ENCODE measurements at places on chromosomes 2 and 18.

GRCh38 chr2:26994983-26995382 is 24.5 kb downstream of the MAPRE3 start:
- DNase-seq = no peak

- DNase-seq = no peak
These were observed 210.9 kb downstream of the TWIST2 start for GRCh38 chr2:239058766-239059165.

DNA sequence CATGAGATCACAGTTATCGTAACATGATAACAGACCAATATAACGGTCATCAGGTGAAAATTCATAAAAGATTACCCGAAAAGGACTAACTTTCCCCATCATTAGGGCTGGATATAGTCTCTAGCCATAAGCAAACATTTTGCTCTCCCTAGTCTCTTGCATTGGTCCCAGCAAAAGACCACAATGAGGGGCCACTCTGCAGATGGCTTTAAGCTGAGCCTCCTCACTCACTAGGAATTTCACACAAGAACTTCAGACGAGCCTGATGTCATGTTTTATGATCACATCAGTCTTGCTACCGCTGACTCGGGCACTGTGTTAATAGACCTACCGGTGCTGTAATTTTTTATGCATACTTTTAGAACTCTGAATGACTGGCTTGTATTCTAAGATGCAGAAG is 35.2 kb downstream of the STK17B start:
- no peak for DNase-seq

GRCh38 chr18:24187049-24187448 is 48.2 kb downstream of the CABYR start:
- no peak for DNase-seq

GRCh38 chr18:64380117-64380516 is 231.2 kb upstream of the LINC00305 start:
- no peak for DNase-seq

GRCh38 chr2:11716689-11717321 is 29.6 kb upstream of the LPIN1 start:
- DNase-seq = no peak

GRCh38 chr2:217987391-217987790 is 15.4 kb downstream of the TNS1 start:
- no peak for DNase-seq

- no peak for DNase-seq
These were observed 78.9 kb downstream of the KCNF1 start for GRCh38 chr2:10990561-10991111.
